Activated T-helper 2 cell treated with anti-CD3 and anti-CD28 coated beads, Interferon-gamma antibody, Interleukin-2, Interleukin-4, amounts not matched to agents 10 μg/mL and 5 μg/mL and 100 μg/mL, durations not matched to agents 14 hours and 24 hours and 36 hours (primary cell): ENCODE measurements at places on chromosomes 2 and 18.

- no peak overlapping the region for H3K27ac ChIP-seq
- no peak for DNase-seq
- no peak overlapping the region for H3K4me3 ChIP-seq
Measured at GRCh38 chr2:215880970-215881369, 132.4 kb downstream of the MREG start.

DNA sequence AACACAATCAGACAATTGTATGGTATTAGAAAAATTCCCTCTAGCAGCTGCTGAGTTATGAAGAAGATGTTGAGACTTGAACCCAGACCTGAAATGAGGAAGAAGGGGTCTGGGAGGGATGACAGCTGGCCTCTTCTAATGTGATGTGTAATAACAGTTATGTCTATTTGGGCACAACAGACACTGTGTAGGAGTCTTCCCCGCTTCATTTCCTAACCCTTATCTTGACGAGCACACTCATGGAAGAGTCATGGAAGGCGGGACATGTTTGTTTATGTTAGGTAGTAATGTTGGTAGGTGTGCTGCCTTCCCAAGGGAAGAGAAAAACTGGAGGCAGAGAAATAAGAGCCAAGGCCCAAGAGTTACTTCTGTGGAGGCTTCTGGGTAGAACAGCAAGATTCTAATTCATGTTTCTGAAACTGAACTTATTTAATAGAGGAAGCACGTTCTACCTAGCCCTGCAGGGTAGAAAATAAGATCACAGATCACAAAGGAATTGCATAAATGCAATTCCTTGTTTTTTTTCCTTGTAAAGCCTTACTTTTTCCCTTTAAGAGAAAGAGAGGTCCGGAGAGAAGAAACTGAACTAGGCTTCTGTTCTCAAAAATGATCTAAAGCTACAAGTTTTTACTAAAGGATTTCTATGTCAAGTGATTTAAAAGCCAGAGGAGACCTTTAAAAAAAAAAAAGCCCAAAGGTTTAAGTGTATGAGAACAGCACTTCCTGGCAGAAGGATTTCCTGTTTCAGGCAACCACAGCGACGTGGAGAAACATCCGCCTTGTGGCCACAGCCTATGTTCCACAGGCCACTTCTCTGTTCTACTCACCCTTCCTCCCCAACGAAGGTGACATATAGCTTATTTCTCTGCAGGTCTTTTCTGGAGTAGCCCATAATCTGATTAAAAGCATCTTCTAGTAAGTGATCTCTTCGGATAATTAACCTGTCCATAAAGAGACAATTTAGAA, 68.5 kb upstream of the STK17B start:
- H3K4me3 ChIP-seq, result peak overlapping the region; percentile 62
- H3K36me3 ChIP-seq, result peaks cover 26% of the 10 kb centered on the region
- peak overlapping the region; percentile 97 for H3K27ac ChIP-seq
- DNase-seq, result peak; percentile 85

GRCh38 chr2:152050341-152050740, 48.5 kb downstream of the CACNB4 start:
- peaks cover 4% of the 10 kb centered on the region for H3K27me3 ChIP-seq
- no peak overlapping the region for H3K27ac ChIP-seq
- peaks cover 1% of the 10 kb centered on the region for H3K4me1 ChIP-seq
- no peak for DNase-seq

- no peak overlapping the region for H3K27ac ChIP-seq
- no peak overlapping the region for H3K4me3 ChIP-seq
- H3K27me3 ChIP-seq, result peaks cover 31% of the 10 kb centered on the region
- DNase-seq, result no peak
- no peaks in the 10 kb centered on the region for H3K36me3 ChIP-seq
- peaks cover 1% of the 10 kb centered on the region for H3K4me1 ChIP-seq
Measured at GRCh38 chr2:47344890-47345589, 57.9 kb upstream of the MSH2 start.

- peaks cover 4% of the 10 kb centered on the region for H3K4me1 ChIP-seq
- no peak overlapping the region for H3K27ac ChIP-seq
- no peaks in the 10 kb centered on the region for H3K27me3 ChIP-seq
- no peak overlapping the region for H3K4me3 ChIP-seq
- peaks cover 31% of the 10 kb centered on the region for H3K36me3 ChIP-seq
- DNase-seq, result no peak
Measured at GRCh38 chr2:172513935-172514586, 41.8 kb upstream of the PDK1 start.

GRCh38 chr2:181662287-181662686, 5.4 kb upstream of the CERKL start:
- peaks cover 43% of the 10 kb centered on the region for H3K27me3 ChIP-seq
- no peaks in the 10 kb centered on the region for H3K36me3 ChIP-seq
- no peak overlapping the region for H3K27ac ChIP-seq
- DNase-seq, result no peak

DNA sequence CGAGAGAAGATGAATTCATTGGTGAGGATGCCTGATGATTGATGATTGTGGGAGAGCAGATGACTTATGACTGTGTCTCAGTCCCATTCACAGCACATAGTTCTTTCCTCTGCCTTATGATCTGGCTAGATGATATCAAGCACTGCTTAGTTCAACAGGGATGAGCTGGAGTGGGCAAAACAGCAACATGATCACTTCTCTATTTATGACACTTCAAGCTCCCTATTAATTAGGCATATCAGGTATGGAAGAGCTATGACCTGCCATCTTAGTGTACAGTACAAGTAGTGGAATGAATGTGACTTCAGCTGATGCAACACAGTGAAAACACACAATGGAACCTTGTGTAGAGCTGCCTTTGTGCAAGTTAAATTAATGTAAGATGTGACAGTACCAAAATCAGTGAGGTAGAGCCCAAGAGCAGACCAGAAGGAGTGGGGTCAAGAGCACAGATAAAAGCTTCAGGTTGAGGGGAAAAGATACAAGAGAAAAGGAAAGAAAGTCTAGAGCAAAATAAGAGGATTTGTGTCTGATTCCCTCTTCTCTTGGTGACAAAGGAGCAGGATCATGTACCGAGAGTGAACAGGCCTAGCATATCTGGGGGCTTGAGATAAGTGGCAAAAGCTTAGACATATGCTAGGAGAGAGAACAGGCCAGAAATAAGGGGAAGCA, 93.0 kb upstream of the MYO3B start:
- H3K27me3 ChIP-seq, result no peaks in the 10 kb centered on the region
- no peak for DNase-seq
- no peak overlapping the region for H3K4me3 ChIP-seq
- H3K36me3 ChIP-seq, result no peaks in the 10 kb centered on the region
- H3K27ac ChIP-seq, result no peak overlapping the region
- no peaks in the 10 kb centered on the region for H3K4me1 ChIP-seq

- H3K27ac ChIP-seq, result no peak overlapping the region
- no peaks in the 10 kb centered on the region for H3K36me3 ChIP-seq
- peaks cover 4% of the 10 kb centered on the region for H3K27me3 ChIP-seq
Measured at GRCh38 chr2:37551783-37552182, 119.7 kb downstream of the CDC42EP3 start.

- H3K27ac ChIP-seq, result no peak overlapping the region
- H3K27me3 ChIP-seq, result peaks cover 6% of the 10 kb centered on the region
- no peak for DNase-seq
- peaks cover 9% of the 10 kb centered on the region for H3K4me1 ChIP-seq
- no peak overlapping the region for H3K4me3 ChIP-seq
Measured at GRCh38 chr18:78411539-78411938, 568.1 kb upstream of the SALL3 start.

DNA sequence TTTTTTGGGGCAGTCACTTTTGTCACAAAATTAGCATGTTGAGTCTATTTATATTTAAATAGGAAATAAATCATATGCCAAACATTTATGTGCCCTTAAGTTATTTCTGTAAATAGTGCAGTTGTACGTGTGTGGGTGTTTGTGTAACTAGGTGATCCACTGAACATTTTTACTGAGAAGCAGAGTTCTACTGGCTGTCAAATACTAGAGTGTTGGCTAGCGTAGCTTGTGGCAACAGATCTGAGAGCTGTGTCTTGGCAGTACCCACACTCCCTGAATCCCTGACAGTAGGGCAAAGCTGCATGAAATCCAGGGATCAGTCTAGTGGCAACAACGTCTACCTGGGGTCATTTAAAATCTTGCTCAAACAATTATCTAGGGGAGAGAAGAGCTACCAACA, 273.1 kb upstream of the SLC8A1 start:
- no peaks in the 10 kb centered on the region for H3K36me3 ChIP-seq
- no peak for DNase-seq
- no peak overlapping the region for H3K4me3 ChIP-seq
- H3K27ac ChIP-seq, result no peak overlapping the region
- no peaks in the 10 kb centered on the region for H3K4me1 ChIP-seq

DNA sequence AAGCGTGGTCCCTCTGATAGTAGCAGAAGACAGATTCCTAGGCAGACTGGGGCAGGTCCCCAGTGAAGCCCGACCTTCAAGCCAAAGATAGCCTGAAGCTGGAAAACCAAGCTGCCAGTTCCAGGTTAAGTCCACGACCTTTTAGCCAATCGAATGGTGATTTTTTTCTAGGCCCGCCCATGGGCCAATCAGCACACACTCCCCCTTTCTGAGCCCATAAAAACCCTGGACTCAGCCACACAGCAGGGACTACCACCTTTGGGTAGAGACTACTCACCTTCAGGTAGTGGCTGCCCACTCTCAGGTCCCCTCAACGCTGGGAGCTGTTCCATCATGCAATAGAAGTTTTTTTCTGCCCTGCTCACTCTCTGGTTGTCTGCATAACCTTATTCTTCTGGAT, 14.5 kb upstream of the ADI1 start:
- H3K27me3 ChIP-seq, result no peaks in the 10 kb centered on the region
- DNase-seq, result no peak
- no peak overlapping the region for H3K4me3 ChIP-seq

- no peak for DNase-seq
- no peaks in the 10 kb centered on the region for H3K36me3 ChIP-seq
- H3K27me3 ChIP-seq, result peaks cover 33% of the 10 kb centered on the region
- no peak overlapping the region for H3K4me3 ChIP-seq
- no peak overlapping the region for H3K27ac ChIP-seq
Measured at GRCh38 chr18:34221971-34222306, 2.8 kb downstream of the NOL4 start.

DNA sequence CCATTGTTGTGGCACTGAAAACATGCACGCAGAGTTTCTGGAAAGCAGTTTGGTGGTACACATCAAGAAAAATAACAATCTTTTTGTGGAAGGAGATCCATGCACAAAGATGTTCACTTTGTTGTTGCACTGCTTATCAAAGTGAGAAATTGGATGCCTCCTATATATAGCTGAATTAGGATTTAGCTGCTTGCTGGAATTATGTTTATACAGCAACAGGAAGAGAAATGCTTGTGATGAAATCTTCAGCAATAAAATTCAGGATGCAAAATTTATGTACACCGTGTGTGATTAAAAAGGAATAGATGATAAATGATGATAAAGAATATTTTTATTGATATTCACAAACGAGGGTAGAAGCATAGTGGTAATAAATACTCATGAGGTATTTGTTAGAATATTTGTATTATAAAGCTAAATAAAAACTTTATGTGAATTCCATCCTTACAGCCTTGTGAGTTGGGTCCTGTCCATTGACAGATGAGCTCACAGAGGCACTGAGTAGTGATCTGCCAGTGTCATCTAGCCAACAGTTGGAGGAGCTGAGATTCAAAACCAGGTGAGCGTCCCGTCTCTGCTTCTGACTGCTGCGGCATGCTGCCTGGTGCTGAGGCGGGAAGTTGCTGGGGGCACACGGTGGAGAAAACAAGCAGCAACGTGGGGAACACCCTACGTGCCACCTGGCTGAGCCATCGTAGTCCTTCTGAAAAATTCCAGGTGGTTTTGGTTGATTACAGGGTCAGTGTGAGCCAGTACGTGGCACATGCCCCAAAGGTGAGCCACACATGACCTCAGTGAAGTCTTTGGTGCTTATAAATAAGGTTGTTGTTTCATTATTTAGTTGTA, 80.2 kb downstream of the ASAP2 start:
- no peak for DNase-seq
- peaks cover 2% of the 10 kb centered on the region for H3K27me3 ChIP-seq
- no peaks in the 10 kb centered on the region for H3K36me3 ChIP-seq
- no peak overlapping the region for H3K27ac ChIP-seq

DNA sequence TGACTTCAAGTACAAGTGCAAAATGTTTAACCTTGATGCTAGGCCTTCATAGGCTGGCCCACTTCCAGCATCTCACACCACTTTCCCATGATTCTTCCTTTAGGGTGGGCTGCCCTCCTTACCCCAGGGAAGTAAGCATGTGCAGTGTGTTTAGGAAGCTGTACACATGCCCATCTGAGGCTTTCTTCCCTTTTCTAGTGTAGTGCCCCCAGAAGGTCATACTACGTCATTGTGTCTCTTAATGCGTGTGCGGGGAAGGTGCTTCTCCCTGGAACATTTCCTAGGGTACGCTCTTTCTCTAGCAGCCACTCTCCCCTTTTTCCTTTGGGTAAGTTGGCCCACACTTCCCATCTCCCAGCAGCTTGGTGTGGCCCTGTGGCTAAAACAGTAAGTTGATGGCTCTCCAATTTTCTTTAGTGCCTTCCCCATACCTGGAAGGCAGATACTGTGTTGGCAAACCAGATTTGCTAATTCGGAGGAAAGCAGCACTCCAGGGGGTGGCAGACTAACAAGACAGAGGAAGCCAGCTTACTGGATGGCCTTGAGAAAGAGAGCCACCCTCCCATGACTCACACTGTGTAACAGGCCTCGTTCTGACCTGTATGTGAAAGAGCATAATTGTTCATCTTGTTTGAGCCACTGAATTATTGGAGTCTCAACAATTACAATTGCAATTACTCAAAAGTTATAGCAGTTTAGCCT, 1.1 kb upstream of the SULT6B1 start:
- no peak overlapping the region for H3K4me3 ChIP-seq
- H3K27ac ChIP-seq, result no peak overlapping the region
- no peaks in the 10 kb centered on the region for H3K36me3 ChIP-seq
- no peak for DNase-seq
- peaks cover 19% of the 10 kb centered on the region for H3K27me3 ChIP-seq

DNA sequence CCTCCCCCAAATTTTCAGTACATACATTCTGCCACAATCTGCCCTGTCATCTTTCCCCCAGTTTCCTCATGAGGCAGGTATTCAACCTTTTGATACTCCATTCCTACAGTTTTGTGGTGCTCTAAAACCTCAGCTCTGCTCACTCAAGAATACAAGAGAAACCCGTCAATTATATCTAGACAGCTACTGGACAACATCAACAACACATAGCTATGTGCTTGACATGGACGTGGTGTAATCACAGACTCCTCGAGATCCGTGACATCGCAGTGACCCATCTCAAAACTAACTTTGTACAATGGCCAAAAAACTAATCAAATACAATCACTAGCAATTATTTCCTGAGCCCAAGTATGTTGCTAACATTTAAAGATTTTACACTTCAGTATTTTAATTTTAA, 23.6 kb downstream of the WDSUB1 start:
- H3K4me3 ChIP-seq, result no peak overlapping the region
- peaks cover 6% of the 10 kb centered on the region for H3K36me3 ChIP-seq
- H3K27me3 ChIP-seq, result no peaks in the 10 kb centered on the region
- no peak overlapping the region for H3K27ac ChIP-seq
